ENCODE measurements at places on chromosomes 5 and 9. TPM values are rescaled to one million over a fixed set of nuclear protein-coding genes. Genes with fewer than 3 reads are reported as not detected.

Gene STPG3
- total RNA-seq, result not detected

Gene FGD3
- total RNA-seq, result not detected

Gene SUSD3
- total RNA-seq, result 0.19 TPM

Gene WWC1
- total RNA-seq, result 7.7 TPM

Gene ALDH7A1
- total RNA-seq, result 33.4 TPM
